ENCODE measurements at places on chromosomes 4 and X.

DNA sequence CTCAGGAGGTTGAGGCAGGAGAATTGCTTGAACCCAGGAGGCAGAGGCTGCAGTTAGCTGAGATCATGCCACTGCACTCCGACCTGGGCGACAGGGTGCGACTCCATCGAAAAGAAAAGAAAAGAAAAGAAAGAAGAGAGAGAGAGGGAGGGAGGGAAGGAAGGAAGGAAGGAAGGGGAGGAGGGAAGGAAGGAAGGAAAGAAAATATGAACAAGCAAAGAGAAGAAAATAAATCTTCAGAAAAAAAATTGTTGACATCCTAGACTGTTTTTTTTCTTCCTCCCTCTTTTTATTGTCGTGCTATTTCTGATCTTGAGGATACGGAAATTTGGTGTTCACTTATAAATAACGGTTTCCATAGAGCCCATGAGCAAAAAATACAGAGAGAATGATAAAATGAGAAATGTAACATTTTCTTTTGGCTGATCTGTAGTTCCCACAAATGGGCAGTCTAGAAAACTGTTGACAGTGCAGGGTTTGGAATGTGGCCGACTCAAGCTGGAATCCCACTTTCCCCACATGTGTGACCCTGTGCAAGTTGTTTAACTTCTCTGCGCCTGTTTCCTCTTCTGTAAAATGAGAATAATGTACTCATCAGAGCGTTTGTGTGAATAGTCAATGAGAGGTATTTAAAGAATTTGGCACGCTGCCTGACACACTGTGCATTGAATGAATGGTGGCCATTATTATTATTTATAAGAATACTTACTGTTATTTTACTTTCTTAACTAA lies 19.4 kb downstream of the SORBS2 start:
- DNase-seq = no peak

DNA sequence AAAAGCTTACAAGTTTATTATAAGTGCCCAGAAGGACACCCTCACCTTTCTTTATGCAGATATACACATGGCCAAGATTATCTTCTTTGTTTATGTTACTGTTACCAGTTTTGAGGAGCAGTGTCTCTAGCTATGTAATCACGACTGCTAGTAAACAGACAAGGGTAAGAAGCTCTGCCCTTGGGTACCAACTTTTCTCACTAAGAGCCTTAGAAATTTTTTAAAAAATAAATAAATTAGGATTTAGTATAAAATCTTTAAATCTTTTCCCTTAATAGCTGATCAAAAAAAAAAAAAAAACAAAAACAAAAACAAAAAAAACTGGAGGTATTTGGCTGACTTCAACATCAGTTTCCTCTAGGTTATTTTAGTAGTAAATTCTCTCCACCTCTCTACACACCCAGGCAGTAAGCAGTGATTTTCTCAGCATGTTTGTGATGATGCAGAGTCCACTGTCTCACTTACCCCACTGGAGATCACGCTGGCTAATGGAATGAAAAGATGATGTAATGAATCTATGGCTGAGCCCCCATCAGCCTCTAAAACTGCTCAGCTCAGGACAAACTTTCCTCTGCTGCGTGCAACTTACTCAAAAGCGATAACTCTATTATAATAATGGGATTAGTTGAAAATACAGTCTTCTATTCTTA lies 125.9 kb downstream of the FRYL start:
- no peak for DNase-seq

GRCh38 chr4:114184901-114185300 lies 205.5 kb upstream of the ARSJ start:
- no peak for DNase-seq

- DNase-seq = no peak
Observed at GRCh38 chr4:84498203-84498934, 723 bp downstream of the NKX6-1 start.

GRCh38 chr4:137638934-137639333 lies 106.6 kb upstream of the PCDH18 start:
- no peak for DNase-seq

DNA sequence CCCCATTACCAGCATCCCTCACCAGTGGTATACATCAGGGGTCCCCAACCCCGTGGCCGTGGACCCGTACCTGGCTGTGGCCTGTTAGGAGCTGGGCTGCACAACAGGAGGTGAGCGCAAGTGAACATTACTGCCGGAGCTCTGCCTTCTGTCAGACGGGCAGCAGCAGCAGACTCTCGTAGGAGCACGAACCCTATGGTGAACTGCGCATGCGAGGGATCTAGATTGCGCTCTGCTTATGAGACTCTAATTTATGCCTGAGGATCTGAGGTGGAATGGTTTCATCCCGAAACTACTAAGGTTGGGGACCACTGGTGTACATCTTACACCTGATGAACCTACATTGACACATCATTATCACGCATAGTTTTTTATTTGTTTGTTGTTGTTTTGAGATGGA lies 52.8 kb upstream of the DHX15 start:
- no peak for DNase-seq

DNA sequence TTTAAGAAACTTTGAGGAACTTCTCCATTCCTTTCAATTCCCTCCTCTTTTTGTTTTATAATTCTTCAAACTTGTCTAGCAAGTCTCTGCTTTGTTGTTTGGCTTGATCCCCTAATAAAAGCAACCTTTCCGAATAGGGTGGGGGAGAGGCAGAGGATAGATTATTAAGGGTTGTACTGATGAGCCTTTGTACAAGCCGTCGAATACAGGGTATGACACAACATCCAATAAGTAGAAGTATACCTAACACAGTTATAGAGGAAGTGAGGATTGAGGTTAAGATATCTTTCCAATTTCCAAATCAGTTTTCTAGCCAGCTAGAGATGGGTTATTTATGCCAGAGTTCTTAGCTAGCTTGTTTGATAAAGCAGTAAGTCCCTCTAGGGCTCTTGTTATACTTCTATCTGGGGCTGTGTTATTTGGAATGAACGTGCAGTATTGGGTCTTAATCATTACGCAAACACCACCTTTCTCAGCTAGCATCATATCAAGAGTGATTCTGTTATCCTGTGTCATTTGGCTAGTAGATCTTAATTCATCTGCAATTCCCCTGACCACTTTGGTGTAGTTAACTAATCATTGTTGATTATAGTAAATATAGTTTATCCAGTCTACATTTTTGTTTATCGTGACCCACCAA lies 18.5 kb downstream of the METAP1 start:
- DNase-seq = no peak

DNA sequence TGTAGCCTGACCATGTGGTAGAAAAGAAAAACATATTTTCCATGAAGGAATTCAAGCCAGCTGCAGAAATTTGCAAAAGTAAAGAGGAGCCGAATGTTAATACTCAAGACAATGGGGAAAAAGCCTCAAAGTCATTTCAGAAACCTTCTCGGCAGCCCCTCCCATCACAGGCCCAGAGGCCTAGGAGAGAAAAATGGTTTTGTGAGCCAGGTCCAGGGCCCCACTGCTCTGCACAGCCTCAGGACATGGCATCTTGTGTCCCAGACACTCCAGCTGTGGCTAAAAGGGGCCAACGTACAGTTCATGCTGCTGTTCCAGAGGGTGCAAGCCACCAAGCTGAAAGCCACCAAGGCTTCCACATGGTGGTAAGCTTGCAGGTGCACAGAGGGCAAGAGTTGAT lies 50.9 kb upstream of the BBS12 start:
- no peak for DNase-seq

DNA sequence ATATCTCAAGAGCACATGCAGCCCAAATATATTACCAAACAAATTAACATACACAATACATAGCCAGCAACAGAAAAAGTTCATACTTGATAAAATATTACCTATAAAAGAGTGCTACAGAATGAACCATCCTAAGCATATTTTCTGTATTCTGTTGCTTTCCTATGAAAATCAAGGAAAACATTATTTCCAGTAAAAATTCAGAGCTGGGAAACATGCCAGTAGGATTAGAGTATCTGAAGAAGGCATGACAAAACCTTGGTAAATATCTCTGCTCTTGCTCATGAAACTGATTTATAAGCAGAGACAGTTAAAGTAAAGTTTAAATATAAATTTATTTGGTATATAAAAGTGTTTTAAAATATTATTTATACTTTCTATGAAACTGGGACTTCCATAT lies 599.7 kb downstream of the ARAP2 start:
- no peak for DNase-seq

GRCh38 chr4:131093303-131093702 lies 1997.4 kb downstream of the C4orf33 start:
- no peak for DNase-seq

GRCh38 chrX:103640401-103641155 lies 11.8 kb downstream of the TCEAL1 start:
- no peak for DNase-seq

- no peak for DNase-seq
Observed at GRCh38 chr4:96652158-96652557, 812.3 kb downstream of the PDHA2 start.

DNA sequence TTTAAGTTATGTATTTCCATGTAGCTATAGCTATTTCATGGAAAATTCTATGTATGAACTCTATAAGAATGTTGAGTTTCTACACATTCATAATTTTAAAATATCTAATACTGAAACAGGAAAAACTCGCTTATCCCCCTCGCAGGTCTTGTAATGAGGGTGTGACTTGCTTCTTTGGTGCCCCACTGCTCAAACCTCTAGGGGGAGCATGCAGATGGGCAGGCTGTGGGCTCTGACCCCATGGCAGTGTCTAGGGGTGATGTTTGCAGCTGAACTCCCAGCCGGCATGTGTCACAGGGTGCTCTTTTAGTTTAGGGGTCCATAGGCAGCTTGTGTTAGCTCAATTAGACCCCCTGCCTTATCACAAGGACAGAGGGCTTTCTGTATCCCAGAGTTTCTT lies 1825.7 kb upstream of the ADGRL3 start:
- no peak for DNase-seq

- no peak for DNase-seq
Observed at GRCh38 chr4:27791640-27792039, 931.0 kb downstream of the STIM2 start.

GRCh38 chr4:73902038-73902637 lies 32.9 kb downstream of the CXCL1 start:
- DNase-seq = no peak

GRCh38 chr4:176191974-176192373 lies 3.4 kb downstream of the SPATA4 start:
- DNase-seq = no peak

GRCh38 chrX:104117759-104118158 lies 5.4 kb downstream of the ZCCHC18 start:
- no peak for DNase-seq

DNA sequence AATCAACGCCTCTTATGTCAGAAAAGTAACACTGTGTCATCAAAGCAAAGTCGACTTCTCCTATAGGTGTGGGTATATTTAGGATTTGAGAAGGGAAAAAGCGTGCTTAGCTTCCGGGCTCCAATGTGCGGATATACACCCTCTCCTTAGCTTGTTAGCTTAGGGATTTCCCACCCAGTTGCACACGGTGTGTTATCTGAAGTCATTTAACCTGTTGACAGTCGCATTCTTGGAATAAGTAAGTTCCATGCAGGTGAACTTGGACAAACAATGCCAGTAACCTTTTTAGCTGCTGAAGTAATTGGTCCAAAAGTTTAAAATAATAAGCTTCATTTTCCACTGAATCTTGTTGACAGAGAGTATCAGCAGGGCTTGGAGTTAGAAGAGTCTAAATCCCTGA lies 113.7 kb downstream of the SHROOM3 start:
- no peak for DNase-seq

DNA sequence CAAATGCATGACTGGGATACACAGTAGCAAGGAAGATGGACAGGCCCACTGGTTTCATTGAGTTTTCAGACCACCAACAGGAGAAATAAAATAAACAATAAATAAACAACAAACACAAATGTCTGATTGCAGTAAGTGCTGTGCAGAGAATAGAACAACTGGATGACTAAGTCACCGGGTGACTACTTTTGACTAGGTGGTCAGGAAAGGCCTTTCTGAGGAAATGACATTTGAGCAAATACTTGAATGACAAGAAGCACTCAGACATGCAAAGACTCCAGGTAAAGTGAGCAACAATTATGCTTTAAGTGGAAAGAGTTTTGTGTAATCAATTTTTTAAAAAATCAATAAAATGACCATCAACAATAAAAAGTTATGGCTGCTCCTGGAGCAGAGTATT lies 137.7 kb downstream of the BTC start:
- no peak for DNase-seq

DNA sequence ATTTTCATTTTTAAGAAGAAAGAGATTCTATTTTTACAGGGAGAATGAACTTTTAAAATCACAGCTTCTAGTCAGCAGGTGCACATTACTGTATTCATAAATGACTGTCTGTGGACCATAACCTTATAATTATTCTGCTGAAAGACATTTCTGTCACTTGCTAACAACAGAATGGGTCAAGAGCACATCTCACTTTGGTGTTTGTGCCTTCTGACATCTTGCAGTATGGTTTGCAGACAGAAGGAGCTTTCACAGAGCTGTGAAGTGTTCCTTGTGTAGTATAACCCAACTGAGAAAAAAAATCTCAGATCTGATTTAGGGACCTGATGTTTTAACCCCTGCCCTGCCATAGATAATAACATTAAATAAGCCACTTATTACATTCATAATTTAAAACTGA lies 131.4 kb upstream of the CTSO start:
- DNase-seq = no peak

GRCh38 chr4:4714331-4714730 lies 145.1 kb upstream of the MSX1 start:
- DNase-seq = no peak

GRCh38 chr4:61628282-61628681 lies 428.2 kb downstream of the ADGRL3 start:
- DNase-seq = no peak

- no peak for DNase-seq
Observed at GRCh38 chrX:3129256-3129655, 88.0 kb downstream of the ARSF start.

DNA sequence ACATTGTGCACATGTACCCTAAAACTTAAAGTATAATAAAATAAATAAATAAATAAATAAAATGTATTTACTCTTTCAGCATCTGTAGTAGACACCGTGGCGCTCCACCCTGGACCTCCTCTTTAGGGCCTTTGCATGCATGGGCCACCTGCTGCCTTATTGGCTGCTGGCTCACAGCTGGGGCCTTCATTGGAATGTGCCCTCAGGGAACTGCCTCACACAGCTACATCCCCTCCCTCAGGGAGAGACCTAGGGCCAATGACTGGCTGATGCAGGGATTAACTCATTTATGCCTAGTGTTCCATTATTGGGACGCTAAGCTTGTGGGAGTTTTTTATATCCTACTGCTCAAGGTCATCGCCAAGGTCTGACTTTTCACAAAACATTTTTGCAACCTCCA lies 302.9 kb upstream of the FTHL17 start:
- DNase-seq = no peak

DNA sequence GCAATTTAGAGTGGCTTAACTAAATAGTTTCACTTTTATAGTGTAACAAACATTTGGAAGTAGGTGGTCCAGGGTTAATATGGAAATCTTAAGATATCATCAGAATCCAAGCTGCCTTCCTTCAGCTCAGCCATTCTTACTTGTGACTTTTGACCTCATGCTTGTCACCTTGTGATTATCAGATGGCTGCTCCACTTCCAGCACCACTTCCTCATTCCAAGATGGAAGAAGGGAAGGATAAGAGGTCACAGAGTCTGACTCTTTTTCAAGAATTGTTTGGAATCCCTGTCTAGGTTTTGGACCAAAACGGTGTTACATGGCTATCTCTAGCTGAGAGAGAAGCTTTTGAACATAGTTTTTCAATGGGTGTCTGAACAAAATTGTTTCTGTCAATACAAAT lies 39.9 kb downstream of the MTTP start:
- no peak for DNase-seq

Data from CD4-positive, alpha-beta T cell treated with Interleukin-17A for 4 hours (primary cell).